ENCODE measurements at places on chromosomes 2 and 18.

DNA sequence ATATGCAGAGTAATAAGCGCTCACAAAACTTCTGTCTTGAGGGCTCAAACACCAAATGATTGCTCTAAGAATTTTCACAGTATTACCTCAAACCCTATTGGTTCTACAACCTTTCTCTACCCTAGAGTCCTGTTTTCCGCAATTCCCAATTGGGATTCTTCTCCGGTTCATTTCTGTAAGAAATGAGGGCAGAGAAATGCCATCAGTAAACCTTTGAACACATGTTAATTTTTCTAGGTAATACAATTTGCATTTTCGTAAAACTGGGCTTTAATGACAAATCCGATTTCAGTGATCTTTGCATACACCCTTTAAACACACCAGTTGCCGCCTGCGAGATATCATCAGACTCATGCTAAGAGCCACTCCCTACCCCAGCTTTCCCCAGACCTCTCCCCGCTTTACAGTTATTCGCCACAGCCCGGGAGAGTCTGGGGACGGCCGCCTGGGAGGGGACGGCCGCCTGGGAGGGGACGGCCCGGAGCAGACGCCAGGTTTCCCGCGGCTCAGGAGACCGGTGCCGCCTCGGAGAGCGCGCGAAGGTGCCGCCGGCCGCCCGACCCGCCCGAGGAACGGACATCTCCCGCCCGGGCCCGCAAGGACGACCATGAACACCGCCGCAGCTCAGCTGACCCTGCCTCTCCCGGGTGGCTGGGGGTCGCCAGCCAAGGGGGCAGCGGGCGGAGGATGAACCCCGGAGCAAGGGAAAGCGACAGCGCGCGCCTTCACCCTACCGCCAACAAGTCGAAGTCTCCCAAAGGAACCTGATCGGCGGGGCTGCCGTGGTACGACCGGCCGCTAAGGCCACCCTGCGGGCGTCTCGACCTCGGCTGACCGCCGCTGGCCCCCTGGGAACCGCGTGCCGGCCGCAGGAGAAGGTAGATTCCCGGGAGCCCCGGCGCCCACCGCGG is 463 bp downstream of the SMC6 start:
- no peak for DNase-seq
- H3K4me3 ChIP-seq, result peak overlapping the region; percentile 82
- peaks cover 6% of the 10 kb centered on the region for H3K36me3 ChIP-seq
- no peaks in the 10 kb centered on the region for H3K27me3 ChIP-seq

DNA sequence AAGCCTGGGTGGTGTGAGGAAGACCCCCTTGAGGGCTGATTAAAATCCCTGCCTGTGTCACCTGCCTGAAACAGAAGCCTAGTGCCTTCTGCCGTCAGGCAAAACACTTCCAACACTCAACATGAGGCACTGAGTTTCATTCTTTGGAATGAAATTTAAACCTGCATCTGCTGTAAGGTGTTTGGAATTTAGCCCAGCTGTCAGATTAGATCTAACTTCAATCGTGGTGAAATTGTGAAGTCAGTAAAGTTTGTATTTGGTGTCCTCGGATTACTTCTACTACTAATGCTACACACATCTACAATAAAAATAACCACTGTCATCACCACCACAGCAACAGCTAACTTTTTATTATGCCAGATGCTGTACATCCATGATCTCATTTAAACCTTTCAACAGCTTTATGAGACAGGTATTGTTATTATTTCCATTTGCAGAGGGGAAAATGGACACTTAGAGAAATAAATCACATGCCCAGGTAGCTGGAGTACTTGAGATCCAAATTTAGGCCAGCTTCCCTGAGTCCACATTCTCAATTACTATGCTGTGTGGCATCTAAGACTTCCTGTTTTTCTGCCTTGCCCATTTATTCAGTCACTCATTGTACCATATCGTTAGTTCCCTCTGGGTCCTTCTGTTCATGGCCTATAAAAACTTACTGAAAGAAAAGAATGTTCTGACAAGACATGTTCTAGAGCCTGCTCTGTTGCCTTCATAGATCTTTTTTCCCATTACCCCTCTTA is 98.2 kb upstream of the GCFC2 start:
- no peaks in the 10 kb centered on the region for H3K4me1 ChIP-seq
- no peak for DNase-seq
- H3K27ac ChIP-seq, result no peak overlapping the region
- H3K27me3 ChIP-seq, result no peaks in the 10 kb centered on the region
- H3K4me3 ChIP-seq, result no peak overlapping the region

- no peak overlapping the region for H3K27ac ChIP-seq
- H3K36me3 ChIP-seq, result no peaks in the 10 kb centered on the region
- no peaks in the 10 kb centered on the region for H3K4me1 ChIP-seq
- no peaks in the 10 kb centered on the region for H3K27me3 ChIP-seq
- DNase-seq, result no peak
Observed at GRCh38 chr2:31259075-31259474, 25.1 kb downstream of the EHD3 start.

DNA sequence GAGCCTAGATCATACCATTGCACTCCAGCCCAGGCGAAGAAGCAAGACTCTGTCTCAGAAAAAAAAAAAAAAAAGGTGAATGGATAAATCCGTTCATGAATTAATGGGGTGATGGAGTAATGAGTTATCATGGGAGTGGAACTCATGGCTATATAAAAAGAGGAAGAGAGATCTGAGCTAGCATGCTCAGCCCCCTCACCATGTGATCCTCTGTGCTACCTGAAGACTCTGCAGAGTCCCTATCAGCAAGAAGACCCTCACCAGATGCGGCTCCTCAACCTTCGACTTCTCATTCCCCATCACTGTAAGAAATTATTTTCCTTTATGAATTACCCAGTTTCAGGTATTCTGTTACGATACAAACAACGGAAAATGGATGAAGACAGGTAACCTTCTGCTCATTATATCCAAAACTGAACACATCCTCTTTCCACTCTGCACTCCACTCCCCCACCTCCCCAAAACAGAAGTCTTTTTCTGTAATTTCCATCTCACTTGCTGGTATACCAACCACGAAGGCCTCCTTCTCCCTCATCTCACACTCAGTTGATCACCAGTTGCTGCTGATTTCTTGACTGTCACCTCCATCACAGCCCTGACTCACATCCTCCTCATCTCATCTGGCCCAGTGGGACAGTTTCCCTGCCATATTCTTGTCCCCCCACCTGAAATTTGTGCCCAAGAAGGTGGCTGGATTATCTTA is 8.8 kb downstream of the RETREG2 start:
- no peaks in the 10 kb centered on the region for H3K27me3 ChIP-seq
- H3K4me3 ChIP-seq, result no peak overlapping the region
- H3K36me3 ChIP-seq, result peaks cover 33% of the 10 kb centered on the region

- H3K36me3 ChIP-seq, result peaks cover 5% of the 10 kb centered on the region
- DNase-seq, result peak; percentile 58
- H3K4me1 ChIP-seq, result peaks cover 15% of the 10 kb centered on the region
- H3K27me3 ChIP-seq, result peaks cover 5% of the 10 kb centered on the region
- H3K4me3 ChIP-seq, result peak overlapping the region; percentile 48
- peak overlapping the region; percentile 84 for H3K27ac ChIP-seq
Observed at GRCh38 chr2:136281281-136282114, 163.5 kb upstream of the CXCR4 start.

All from activated naive CD8-positive, alpha-beta T cell treated with anti-CD3 and anti-CD28 coated beads, Interleukin-2, amount 10 ng/mL, durations not matched to agents 7 days and 5 days (primary cell).